ENCODE measurements at places on chromosomes 5 and 9. TPM values are rescaled to one million over a fixed set of nuclear protein-coding genes. Genes with fewer than 3 reads are reported as not detected.

DNA sequence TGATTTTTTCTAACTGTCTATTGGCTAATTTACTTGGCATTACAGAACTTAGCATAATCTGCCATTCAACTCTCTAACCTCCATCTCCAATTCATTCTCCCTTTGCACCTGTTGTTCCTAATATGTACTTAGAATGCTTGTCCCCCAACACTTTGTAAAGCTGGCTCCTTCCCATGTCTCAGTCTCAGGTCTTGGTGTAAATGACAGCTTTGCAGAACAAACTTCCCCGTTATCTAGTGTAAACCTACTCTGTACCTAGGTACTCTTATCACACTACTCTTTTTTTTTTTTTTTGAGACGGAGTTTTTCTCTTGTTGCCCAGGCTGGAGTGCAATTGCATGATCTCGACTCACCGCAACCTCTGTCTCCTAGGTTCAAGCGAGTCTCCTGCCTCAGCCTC lies 77.2 kb upstream of the CTNNA1 start:
- no peak for DNase-seq

GRCh38 chr5:60377826-60378225 lies 322.1 kb downstream of the DEPDC1B start:
- no peak for DNase-seq

The ACOT12 gene
- polyA plus RNA-seq, result 0.54 TPM

The LHFPL2 gene
- polyA plus RNA-seq, result 43.8 TPM

- no peak for DNase-seq
These were observed 128.9 kb upstream of the TARS1 start for GRCh38 chr5:33311893-33312292.

The SPATA31D4 gene
- polyA plus RNA-seq, result not detected

- no peak for DNase-seq
These were observed 11.1 kb downstream of the HNRNPAB start for GRCh38 chr5:178215280-178216002.

The PLPP7 gene
- 0.76 TPM for polyA plus RNA-seq

The ADRB2 gene
- polyA plus RNA-seq, result 1.3 TPM

The SLC36A3 gene
- polyA plus RNA-seq, result 0.10 TPM

GRCh38 chr5:147965715-147966114 lies 59.4 kb upstream of the C5orf46 start:
- no peak for DNase-seq

DNA sequence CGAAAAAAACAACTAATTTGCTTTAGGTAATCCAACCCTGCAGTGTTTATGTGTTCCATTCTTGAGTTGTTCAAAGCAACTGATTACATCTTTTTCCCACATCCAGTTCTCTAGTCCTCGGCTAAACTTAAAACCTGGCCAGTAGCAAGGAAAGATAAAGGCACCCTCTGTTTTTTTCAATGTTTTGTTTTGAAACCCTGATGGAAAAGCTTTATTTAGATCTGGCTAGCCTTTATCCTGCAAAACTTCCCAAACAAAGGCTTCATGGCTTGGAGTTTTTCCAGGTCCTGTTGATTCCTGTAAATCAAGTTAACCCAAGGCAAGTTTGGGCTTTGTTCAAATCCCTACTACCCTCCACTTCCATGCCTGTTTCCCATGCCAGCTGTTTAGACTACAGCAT lies 105.1 kb downstream of the CEMIP2 start:
- DNase-seq, result no peak

The NANS gene
- polyA plus RNA-seq, result 44.9 TPM

The LRRC19 gene
- 0.15 TPM for polyA plus RNA-seq

The GPR150 gene
- polyA plus RNA-seq, result not detected

DNA sequence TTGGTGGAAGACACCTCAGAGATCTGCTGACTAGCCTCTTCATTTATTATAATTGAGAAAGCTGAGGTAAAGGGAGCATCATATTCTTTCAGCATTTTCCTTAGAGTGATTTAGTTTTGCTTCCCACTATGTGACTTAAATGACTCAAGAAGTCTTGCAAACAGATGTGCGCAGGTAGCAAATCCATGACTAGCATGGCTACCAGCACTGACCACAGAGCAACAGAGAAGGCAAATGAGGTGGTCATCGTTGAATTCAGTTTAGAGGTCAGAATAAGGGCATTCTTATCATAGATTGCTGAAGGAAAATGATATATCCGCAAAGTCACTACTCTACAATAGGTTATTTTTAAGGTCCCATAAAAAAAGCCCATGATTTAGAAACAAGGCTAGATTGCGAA lies 162.2 kb downstream of the PIK3R1 start:
- DNase-seq, result no peak

The NTRK2 gene
- 2.4 TPM for polyA plus RNA-seq
